ENCODE measurements at places on chromosomes 2 and 18. TPM values are rescaled to one million over a fixed set of nuclear protein-coding genes. Genes with fewer than 3 reads are reported as not detected.

The XIRP2 gene
- polyA plus RNA-seq, result 0.26 TPM

The DSG4 gene
- not detected for polyA plus RNA-seq

The GALR1 gene
- polyA plus RNA-seq, result not detected

The RUFY4 gene
- polyA plus RNA-seq, result 3.7 TPM

The POTEI gene
- polyA plus RNA-seq, result not detected

The MERTK gene
- polyA plus RNA-seq, result 8.5 TPM

The GCA gene
- 49.1 TPM for polyA plus RNA-seq

- DNase-seq, result no peak
These were observed 90.6 kb upstream of the LPIN2 start for GRCh38 chr18:3103576-3103975.

DNA sequence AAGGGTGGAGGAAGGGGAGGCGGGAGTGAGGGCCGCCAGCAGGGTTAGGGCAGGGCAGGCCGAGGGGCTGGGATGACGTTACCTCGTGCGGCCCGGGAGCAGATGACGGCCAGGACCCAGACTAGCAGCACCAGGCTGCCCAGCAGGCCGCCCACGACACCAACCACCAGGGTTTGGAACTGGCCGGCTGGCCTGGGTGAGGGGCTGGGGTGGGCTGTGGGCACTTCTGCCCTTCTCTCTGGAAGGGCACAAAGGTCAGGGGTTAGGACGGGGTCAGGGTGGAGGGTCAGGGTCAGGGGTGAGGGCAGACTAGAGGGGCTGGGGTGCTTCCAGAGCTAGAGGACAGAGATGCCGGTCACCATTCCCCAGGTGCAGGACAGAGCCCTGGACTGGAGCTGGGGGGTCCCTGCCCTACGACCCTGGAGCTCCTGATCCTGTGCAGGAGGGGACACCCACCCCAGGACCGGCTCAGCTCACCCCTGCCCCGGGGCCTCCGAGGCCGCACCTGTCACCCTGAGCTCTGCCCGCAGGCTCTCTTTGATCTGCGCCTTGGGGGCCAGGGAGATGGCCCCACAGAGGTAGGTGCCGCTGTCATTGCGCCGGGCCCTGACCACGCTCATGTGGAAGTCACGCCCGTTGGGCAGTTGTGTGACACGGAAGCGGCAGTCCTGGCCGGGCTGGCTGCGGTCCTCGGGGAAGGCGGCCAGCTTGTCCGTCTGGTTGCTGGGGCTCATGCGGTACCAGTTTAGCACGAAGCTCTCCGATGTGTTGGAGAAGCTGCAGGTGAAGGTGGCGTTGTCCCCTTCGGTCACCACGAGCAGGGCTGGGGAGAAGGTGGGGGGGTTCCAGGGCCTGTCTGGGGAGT lies 6.3 kb downstream of the PDCD1 start:
- DNase-seq, result peak; percentile 73

GRCh38 chr2:12716032-12716281 lies 779 bp upstream of the TRIB2 start:
- DNase-seq, result peak; percentile 93

DNA sequence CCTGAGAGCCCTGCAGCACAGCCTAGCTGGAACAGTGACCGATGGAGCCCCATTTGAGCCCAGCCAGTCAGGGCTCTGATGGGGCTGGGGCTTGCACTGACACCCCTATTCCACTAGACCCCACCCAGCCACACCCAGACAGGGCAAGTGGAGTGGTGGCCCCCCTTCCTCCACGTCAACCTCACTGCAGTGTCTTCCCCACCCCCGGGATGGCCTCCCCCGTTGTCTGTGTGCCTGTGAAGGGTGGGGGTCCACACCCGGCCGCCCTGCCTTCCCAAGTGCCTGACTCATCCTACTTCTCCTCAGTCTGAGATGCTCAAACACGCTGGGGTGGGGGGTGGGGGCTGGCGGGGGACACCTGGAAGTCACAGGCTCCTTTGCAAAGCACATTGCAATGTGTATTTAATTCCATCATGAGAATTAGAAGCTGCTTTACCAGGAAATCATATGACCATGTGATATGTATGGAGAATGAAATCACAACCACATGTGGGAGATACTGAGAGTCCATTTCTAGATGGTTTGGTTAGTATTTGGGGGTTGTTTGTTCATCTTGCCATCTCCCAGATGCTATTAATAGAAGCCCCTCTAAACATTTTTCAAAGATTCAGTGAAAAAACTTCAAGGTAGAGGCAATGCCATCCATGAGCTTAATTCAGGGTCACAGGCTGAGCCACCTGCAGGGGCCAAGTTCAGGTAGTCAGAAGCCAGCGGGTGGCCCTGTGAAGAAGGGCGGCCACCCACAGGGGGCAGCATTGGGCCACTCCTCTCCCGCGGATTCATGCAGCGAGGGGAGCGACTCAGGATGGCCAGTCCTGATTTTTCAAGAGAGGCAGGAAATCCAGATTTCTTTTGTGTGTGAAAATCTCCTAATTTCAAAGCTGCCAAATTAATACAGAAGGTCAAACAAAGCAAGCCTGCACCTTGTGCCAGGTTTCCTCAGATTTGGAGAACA lies 22.7 kb upstream of the GMPPA start:
- no peak for DNase-seq

DNA sequence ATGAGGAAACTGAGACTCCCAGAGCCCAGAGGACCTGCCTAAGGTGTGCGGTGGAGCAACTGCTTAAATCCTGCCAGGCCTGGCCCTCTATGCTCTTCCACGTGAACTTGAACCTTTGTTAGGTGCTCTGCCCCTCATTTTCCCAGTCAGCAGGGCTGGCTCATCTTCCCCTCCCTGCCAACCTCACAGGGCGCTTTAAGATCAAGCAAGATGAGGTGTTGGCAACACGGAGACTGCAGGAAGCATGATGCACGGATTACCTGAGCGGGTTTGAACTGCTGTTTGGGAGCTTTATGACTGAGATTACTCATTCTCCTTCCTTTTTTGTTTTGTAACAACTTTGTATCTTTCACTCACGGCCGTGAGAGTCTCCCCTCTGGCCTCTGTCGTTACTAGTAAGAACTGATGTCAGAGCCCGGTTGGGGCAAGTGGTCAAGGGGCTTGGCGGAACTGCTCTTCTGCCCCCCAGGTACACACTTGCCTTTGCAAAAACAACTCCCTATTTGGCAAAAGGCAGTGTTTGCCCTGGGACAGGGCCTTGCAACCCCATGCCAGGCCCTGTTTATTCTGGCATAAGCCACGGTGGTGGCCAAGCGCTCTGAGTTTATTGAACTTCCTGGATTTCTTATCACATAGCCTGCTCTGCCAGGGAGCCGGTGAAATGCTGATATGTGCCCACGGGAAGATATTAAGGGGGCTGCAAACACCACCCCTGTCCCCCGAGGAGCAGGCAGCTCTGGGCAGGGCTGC lies 127.8 kb downstream of the INHBB start:
- DNase-seq, result peak; percentile 34

DNA sequence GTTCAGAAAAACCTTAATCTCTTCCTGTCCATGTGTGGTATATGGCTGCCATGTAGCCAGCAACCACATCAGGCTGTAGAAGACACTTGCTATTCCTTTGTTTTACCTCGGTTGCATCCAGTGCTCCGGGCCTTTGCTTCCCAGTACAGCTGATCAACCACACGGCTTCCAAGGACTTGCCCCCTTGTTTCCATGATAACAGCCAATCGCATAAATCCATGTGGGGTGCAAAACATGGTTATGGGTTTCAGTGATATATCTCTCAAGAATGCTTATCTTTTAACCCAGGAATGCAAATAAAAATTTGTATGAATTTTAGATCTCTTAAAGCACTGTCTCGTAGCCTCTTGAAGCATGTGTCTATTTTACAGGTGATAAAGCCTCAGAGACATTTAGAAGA lies 118.3 kb downstream of the MGAT5 start:
- DNase-seq, result no peak

DNA sequence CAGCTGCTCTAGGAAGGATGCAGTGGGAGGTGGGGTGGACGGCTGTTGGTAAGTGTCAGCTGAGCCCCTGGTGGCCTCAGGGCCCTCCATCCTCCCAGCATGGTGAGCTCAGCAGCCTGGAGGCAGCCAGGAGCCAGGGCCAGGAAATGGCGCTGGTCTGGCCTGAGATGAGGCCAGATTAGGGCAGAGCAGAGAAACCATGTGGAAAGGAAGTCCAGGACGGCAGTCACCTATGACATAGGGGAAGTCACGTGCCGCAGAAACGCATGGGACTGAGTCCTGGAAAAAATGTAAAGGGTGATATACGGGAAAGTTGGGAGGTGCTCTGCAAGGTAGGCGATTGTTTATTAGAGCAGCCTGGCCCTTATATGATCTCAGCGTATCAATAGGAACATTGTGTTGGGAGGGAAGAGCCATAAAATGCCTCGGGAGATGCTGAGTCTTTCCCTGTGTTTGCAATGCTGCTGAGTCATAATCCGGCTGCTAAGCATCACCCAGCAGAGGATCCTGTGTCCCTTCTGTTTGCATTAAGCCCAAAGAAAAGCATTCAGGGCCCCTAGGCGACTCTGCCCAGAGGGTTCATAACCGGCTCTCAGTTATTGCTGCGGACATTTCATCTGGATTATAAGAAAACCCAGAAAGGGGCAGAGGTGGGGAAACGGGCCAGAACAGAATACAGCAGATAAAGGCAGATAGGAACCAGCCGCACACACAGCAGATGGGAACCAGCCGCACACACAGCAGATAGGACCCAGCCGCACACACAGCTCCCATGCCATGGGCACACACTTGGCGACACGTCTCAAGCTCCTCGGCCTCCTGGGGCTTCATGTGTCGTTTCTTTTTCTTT lies 30.3 kb upstream of the B3GNT7 start:
- DNase-seq, result peak; percentile 73

DNA sequence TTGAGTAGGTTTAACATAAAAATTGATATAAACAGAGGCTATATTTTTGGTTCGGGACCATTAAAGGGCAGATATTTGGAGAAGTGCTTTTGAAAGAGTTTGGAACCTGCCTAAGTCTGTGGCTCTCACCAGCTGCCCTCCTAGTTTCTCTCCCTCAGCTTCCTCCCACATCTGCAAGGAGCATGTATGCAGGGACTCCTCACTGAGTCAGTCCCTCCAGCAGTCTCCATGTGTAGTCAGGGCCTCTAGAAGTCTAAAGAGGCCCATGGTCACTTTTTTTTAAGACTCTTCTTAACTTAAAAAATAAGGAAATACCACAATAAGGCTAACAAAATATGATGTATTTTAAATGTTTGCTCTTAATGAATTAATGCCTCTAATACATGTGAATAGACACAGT lies 220.0 kb upstream of the TANK start:
- no peak for DNase-seq

DNA sequence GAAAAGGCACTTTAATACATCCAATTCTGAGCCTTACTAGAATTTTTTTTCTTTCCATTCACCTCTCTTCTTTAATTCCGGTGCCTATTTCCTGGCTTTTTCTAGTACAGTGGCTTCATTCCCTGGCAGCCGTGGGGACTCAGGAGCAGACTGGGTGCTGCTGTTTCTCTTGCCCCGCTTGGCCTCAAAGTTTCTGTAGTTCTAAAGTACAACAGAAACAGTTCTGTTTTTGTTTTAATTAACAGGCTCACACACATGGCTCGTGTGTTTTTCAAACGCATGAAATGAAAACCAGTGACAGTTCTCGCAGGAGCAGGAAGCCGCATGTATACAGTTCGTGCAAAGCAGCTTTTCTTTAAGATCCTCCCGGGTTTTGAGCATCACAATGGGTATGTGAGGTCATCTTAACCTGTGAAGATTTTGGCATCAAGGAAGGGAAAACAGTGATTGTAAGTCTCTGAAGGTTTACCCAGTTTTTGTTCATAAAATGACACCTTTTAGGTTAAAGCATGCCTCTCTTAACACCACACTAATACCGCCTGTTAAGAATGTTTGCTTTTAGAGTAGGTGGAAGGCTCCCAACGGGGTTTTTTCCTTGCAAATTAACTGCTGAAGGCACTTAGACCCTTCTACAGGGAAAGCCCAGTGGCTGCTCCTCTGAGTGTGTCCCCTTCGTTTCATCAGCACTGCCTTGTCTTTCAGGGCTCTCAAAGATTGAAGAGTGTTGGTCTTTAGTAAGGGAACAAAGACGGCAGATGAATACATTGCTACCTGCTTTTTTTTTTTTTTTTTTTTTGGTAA lies 5.8 kb downstream of the FZD7 start:
- no peak for DNase-seq

DNA sequence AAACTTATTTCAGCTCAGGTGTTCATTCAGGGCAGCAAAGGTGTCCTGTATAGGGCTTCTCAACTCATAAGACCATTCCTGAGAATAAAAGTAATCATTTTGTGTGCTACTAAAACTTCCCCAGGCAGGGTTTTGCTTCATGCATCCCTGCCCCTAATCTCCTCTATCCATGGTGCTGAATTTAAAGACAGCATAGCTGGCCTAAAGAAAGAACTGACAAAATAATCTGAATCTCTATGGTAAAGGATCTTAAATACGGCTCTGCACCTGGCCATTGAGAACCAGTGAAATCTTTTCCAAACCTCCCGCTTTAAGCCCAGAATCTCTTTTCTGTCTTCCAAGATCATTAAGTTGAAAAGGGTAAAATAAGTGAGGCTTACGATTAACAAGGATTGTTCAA lies 292.1 kb upstream of the KLHL29 start:
- no peak for DNase-seq

GRCh38 chr2:204583773-204584172 lies 38.5 kb downstream of the PARD3B start:
- no peak for DNase-seq

DNA sequence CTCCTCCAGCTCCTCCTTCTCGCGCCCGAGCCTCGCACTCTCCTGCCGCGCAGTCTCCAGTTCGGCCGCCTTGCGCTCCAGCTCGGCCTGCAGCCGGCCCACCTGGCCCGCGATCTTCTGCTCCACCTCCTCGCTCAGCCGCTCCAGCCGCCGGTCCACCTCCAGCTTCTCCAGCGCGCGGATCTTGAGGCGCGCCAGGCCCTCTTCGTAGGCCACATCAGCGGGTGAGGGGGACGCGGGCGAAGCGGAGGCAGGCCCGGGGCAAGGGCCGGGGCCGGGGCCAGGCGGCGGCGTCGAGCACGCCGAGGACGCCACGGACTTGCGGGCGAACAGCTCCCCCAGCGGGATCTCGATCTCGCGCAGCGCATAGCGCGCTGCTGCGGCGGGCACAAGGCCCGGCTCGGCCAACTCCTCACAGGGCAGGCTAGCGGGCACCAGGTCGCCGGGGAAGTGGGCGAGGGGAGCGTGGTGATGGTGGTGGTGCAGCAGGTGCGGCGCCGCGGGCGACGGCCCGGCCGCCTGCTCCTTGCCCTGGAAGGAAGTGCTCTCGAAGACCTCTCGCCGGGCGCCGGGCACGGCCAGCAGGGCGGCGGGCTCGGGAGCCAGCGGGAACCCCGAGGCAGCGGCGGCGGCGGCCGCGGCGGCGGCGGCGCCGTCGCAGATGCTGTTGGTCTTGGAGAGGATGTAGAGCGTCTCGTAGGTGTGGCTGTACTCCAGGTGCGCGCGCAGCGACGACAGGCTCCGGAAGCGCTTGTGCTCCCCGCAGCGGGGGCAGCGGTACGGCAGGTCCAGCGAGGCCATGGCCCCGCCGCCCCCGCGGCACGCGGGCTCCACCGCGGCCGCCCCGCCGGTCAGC lies 15.2 kb downstream of the FBXO41 start:
- DNase-seq, result peak; percentile 89

DNA sequence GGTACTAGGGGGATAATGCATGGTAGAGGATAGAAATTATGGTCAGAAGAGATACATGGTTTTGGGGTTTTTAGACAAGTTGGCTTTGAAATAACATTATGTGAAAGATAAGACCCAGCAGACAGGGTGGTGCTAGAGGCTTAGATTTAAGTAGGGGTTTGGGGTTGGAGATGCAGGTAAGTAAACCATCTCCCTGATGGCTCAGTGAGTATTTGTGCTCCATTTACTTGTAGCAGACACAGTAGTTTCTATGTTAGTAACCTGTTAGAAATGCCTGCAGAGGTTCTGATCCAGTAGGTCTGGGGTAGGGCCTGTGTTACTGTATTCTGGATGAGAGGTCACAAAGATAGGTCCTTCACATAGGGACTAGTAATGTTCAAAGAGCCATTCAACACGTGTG lies 13.7 kb downstream of the WDR43 start:
- DNase-seq, result no peak

- no peak for DNase-seq
These were observed 146.7 kb downstream of the PDE1A start for GRCh38 chr2:182280118-182280517.

All from spleen (tissue), 13 donors.